ENCODE measurements at places on chromosomes 13 and 19.
A peak's percentile ranks its signal among the peaks of the same experiment; 100 is the strongest.

DNA sequence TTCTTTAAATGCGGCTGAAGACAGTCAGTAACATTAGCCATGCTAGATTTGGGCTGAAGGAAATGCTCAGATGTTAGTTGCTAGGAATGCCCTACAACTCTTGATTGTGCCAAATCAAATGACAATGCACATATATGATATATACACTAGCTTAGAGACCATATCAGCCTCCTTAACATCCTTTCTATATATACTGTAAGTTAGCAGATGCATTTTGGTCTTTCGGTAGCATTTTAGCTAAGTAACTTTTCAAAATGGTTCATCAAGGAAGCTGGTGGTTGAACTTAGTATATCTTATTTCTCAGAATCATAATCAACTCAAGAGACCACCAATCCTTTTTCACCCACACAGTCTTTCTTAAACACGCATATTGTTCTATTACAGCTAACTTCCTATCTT, 14.1 kb upstream of the ENOX1 start:
- no peak for DNase-seq

- DNase-seq, result no peak
Measured at GRCh38 chr13:95317039-95317989, 16.1 kb upstream of the ABCC4 start.

- DNase-seq, result peak; percentile 69
Measured at GRCh38 chr13:23579072-23579895, 9.1 kb downstream of the TNFRSF19 start.

- peak; percentile 5 for DNase-seq
Measured at GRCh38 chr19:42596391-42597072, 1.8 kb upstream of the CEACAM8 start.

DNA sequence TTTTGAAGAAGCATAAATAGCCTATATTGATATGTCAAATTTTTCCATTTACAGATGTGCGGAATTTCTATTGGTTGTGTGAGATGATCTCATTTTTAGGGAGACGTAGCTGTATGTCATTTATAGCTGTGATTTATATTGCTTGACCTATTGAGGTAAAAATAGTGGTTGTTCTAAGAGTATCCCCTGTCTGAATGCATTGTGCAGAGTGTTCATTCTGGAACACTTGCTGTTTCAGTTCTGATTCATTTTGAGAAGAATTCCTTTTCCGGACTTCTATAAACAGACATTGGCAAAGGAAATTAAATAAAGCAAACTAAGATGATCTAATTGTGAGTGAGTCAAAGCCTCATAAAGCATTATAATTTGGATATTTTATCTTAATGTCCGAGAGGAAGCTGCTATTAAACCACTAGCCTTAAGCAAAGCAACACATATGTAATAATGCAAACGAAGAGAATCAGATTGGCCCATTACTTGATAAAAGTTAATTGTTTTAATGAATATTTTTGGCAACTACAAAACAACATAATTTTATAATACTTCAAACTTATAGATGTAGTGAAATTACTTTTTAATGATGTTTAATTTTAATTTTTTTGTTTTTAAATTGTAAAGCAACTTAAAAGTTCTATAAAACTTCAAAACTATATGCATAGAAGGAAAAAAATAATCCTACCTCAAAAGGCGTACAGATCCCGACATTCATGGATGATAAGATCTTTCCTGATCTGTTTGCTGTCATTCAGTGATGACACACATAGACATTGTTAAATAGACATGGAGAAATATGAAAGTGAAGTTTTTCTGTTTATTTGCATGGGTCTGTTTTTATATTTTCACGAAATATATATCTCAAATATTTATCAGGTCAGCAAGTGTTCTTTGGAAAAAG, 942.6 kb upstream of the SLC10A2 start:
- DNase-seq, result peak; percentile 1

DNA sequence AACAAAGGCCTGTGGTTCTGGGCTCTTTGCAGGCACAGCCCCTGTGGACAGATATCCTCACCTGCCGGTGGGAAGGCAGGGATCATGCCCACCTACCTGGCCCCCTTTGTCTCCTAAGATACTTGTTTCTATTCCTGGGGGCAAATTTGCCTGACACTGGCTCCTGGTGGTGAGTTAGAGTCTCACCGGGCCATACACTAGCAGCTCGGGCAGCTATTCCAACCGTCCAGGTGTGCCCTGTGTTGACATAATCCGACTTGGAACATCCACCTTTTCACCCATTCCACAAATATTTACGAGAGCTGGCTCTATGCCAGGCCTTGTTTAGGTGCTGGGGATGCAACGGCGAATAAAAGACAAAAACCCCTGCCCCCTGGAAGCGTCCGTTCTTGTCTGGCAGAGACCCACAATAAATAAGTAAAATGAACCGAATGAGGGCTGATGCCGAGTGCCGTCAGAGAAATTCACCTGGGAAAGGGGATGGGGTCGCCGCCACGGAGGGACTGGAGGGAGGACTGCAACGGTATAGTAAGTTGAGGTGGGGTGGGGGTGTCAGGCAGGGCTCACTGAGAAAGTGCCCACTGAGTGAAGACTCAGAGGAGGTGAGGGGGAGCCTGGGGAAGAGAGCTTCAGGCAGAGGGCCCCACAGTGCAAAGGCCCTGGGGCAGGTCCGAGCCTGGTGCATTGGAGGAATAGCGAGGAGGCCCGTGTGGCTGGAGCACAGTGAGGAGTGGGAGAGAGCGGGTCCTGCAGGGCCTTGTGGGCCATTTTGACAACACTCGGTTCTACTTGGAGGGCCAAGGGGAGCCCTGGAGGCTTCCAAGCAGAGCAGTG, 43.2 kb upstream of the RANBP3 start:
- no peak for DNase-seq

DNA sequence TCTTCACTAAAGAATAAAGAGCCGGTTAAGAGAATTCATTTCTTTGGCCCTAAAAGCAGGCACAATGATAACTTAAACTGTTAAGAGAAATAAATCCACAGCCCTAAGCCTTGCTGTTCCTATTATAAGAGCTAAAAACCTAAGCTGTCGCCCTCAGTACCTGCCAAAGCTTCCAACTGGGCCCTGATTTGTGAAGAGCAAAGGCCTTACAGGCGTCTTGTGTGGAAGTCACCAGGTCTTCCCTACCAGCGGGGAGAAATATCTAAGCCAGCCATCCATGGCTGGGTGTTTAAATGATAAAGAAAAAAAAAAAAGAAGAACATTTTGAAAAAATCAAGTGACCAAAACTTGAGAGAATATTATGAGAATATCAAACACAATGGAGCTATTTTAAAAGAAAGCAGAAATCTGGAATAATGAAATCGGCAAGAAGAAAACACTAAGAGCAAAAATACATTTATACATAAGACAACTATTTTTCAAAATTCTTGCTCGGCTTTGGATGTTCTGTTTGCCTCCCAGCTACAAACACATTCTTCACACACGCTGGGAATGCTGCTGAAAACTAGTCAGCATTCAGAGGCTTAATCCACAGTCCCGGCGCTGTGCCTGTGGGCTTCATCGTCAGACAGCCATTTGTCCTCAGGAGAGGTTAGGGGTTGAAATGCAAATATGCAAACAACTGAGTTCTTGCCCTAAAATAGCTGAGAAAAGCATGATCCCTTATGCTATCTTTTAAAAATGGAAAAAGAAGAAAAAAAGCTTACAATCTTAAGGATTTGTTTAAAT, 89.8 kb upstream of the LSM14A start:
- DNase-seq, result no peak

GRCh38 chr13:50529154-50529882, 314.2 kb downstream of the DLEU7 start:
- DNase-seq, result peak; percentile 73
